T47D (cell line): ENCODE measurements at places on chromosomes 13 and 19.
A peak's percentile ranks its signal among the peaks of the same experiment; 100 is the strongest.

- no peak for DNase-seq
These were observed 30.1 kb downstream of the WDFY2 start for GRCh38 chr13:51614350-51614786.

DNA sequence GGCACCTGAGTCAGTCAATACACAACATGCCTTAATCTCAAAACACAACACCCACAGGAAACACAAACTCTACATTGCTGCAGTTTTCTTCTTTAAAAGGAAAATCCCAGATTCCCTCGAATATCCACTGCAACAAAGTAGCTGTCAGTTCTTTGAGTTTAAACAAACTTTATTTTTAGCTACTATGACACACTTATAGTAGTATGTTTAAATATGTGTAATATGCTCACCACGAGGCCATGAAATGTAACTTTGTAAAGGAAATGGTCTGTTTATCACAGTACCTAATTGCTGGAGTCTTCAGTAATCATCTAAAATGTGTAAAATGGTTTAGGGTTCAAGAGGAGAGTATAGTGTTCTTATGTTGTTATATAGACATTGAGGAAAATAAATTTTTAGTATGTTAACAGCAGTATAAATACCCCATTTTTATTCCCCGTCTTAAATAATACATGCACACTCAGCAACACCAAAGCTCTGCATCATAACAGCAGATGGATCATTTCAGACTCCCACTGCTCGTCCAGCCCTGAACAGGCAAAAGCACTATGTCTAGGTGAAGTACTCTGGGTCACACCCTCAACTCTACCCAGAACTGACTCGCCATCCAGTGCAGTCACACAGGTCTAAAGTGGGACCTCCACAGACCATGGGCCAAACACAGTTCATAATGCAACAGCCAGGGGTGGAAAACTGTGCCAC, 20.6 kb downstream of the TUBGCP3 start:
- DNase-seq: no peak

DNA sequence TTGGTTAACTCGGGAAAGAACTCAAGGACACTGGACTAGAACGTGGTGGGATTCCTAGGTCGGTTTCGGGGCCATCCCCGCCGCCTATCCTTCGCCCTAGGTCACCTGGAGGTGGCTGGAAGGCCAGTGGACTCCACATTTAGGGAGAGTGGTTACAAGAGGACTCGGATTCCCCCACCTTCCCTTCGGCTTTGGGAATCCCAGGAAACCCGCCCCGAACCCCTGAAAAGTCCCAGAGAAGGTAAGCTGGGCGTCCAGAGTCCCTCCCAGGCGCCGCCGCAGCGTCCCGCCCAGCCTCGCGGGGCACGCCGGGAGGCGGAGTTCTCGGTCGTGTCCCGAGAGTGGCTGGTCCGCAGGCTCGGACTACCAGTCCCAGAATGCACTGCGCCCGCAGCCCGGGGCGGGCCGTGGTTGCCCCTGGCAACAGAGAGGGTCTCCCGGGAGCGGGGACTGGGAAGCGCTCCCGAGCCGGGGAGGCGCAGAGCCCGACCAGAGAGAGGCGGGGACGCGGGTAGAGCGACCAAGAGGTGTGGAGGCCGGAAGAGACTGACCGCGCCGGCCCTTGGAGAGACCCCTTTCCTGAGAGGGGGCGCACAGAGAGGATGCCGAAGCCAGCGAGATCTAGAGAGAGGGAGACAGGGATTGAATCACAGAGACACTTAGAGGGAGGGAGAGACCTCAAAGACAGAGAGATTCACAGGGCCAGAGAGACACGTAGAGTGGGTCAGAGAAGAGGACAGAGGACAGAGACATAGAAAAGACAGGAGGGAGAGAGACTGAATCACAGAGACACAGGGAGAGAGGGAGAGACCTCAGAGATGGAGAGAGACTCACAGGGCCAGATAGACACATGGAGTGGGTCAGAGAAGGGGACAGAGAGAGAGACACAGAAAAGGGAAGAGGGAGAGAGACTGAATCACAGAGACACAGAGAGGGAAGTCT, 2.6 kb upstream of the PRKCG start:
- DNase-seq: peak; percentile 77

DNA sequence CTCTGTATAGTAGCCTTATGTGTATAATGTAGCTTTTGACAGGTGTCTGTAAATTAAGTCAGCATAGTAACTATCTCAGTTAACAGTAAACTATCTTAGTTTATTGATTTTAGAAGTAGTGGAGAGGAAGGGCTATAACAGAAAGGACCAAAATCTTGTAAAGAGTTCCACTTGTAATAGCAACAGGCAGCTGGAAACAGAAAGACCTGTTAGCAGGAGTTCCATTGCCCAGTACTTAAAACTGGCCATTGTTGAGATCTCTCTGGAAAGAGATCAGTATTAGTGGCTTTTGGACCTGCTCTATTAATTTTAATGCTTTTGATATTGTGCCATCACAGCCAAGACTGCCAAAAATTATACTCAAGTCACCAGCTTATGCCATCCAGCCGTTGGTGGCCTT, 32.0 kb upstream of the GARRE1 start:
- no peak for DNase-seq

DNA sequence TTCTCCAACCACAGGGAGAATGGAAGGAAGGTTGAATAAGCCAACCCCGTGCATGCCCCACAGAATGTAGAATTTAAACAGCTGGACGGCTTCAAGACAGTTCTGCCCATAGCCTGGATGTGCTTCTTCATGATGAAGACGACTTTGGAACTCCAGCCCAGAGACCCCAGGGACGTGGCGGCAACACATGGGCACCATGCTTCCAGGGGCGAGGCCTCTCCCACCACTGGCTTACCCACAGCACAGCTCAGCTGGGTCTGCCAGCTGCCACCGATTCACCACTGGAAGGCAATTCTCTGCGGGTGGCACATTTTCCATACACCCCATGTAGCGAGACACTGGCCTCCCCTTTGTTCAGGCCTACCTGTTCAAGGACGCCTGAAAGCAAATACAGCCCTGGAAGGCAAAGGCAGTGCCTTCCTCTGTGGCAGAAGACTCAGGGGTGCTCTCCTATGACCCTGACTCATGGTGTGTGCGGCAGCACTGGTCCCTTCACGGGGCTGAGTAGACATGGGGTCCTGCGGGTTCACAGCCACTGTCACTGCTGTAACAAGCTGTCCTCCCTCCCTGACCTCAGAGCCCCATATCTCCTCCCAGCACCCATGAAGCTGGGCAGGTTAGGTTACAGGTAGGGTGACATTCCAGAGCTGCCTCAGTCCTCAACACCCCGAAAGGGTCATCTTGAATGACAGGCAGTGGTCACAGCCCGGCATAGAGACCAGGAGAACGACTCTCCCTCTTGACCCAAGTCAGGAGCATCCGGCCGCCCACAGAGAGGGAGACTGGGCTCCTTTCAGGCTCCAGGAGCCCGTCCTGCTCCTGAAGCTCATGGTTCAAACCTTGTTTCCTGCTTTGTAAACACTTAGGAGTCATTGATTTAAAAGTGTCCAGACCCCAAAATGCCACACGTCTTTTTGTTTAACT, 72.7 kb downstream of the SPACA7 start:
- peak; percentile 40 for DNase-seq

- DNase-seq: no peak
These were observed 1237.6 kb downstream of the EFNB2 start for GRCh38 chr13:105297839-105298238.

GRCh38 chr13:91349992-91350911, 2.8 kb downstream of the MIR17HG start:
- no peak for DNase-seq

DNA sequence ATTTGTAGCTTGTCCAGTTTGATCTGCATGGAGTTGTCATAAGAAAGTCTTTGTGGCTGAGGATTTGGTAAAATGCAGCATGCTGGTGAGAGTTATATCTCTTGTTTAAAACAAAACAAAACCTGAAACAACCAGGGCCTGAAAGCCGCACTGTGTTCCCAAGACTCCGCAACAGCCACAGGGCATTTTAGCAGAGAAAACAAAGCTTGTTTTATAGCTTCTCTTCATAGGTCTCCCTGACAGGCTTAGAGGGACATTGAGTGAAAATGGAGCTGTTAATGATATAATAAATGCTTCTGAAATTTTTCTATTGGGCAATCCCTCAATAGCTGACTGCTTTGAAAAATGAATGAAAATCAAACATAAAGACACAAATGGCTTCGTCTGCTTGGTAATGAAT, 148.7 kb upstream of the RNF113B start:
- DNase-seq: no peak

- no peak for DNase-seq
These were observed 4.1 kb downstream of the PRAM1 start for GRCh38 chr19:8498295-8498694.

DNA sequence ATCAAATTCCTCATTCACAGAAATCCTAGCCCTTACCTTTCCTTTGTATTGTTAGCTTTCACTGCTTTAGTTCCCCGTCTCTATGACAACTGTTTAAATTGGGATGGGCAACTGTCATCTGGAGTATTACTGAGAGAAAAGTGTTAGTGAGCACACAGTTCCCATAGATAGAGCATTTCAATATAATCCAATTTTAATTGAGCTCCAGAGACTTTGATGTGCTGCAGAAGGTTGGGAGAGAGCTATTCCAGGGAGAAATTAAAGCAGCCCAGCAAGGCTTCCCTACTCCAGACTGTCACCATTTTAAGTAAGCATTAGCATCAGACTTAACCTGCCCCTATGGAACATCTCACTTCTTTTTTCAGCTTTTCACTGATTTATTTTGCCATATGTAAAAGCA, 55.0 kb upstream of the MAB21L1 start:
- no peak for DNase-seq

DNA sequence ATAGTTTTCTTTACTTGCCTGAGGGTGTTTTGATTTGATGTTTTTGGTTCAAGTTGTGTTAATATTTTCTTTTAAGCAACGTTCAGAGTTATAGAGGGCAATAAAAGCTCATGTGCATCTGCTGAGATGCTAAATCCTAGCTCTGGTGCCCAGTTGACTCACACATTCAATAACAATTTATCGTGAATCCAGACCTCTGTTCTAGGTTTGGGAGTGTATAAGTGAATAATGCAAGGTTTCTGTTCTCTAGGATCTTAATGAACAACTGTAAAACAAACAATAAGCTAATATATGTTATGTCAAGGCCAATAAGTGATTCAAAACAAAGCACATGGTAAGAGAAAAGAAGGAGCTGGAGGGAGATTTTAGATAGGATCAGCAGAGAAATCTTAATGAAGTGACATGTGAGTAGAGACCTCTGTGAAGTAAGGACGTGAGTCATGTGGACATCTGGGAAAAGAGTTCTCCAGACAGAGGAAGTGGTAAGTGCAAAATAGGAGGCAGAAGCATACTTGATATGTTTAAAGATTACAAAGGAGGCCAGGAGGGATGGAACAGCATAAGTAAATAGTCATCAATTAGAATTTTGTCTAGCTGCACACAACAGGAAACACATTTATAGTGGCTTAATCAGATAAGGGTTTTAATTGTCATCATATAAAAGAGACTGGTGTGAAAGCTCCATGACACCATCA, 278.5 kb upstream of the HTR2A start:
- DNase-seq: no peak

DNA sequence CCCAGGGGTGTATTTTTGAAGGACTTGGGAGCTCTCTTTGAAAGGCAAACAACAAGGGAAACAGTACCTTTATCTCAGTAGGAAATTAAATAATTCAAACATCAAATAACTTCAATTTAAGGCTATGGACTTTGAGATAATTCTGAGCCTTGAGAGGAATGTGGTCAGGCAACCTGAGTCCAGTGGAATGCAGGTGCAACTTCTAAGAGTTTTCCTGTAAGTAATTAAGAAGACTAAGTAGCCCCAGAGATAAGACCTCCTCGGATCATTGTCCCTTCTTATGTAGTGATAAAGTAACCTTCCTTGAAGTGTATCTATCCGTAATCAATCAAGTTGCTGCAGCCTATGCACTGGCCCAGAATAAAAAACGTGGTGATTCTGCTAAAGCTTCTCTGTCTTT, 29.2 kb downstream of the ZNF701 start:
- no peak for DNase-seq

- DNase-seq: no peak
These were observed 100.5 kb downstream of the DLEU7 start for GRCh38 chr13:50742968-50743367.

DNA sequence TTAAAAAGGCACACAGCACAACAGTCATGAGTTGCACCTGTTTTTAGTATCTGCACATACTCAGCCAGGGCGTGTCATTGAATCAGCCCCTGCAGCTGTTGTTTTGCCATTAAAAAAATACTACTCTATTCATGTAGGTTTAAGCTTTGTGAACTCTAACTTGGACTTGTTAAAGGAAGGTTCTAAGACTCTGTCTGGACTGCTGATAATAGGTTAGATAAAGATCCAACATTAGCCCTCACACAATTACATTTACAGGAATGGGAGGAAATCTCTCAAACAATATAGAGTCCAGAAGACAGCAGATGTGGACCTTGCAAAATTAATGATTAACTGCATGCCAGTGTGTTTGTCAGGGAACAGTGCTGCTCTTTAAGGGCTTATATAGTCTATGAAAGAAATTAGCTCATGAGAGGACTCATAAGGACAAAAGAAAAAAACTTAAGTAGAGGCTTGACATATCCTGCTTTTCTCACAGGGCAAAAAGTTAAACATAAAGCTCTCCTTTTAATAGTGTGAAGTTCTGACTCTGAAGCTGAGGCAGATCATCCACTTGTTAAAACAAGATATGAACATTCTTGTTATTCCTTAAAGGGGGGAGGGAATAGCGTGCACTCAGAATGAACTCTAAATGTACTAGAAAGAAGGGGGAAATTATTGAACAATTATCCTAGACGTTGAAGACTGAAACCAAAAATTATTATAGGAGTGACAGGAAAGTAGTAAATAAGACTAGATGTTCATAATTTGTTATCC, 243.6 kb downstream of the NDFIP2 start:
- no peak for DNase-seq

DNA sequence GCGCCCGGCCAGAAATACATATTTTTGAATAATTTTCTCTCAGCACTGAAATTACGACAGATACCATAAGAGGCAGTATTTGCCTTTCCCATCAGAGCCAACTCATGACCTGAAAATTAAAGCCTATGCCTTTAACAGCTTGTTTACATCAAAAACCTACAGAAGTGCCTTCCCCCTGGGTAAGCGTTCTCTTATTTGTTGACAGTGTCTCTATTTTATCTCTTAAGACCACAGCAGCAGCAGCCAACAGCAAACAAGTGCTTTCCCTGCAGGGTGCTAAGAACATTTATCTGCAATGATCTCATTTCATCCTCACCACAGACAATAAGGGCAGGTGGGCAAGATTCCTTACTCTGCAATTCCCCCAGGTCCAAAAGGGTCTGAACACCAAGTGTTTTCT, 6.0 kb downstream of the AKAP8L start:
- DNase-seq: no peak

- DNase-seq: no peak
These were observed 552 bp upstream of the GRWD1 start for GRCh38 chr19:48445256-48445605.

- no peak for DNase-seq
These were observed 102.7 kb downstream of the LMO7 start for GRCh38 chr13:75738841-75739240.

GRCh38 chr13:26335158-26335557, 81.2 kb downstream of the CDK8 start:
- DNase-seq: no peak

GRCh38 chr13:77353995-77354394, 27.1 kb upstream of the MYCBP2 start:
- no peak for DNase-seq
